ENCODE measurements at places on chromosomes 4 and X. TPM values are rescaled to one million over a fixed set of nuclear protein-coding genes. Genes with fewer than 3 reads are reported as not detected.

The HMGN5 gene
- total RNA-seq = 3.2 TPM

The PGAM4 gene
- total RNA-seq = not detected

The ARHGAP6 gene
- total RNA-seq = not detected

DNA sequence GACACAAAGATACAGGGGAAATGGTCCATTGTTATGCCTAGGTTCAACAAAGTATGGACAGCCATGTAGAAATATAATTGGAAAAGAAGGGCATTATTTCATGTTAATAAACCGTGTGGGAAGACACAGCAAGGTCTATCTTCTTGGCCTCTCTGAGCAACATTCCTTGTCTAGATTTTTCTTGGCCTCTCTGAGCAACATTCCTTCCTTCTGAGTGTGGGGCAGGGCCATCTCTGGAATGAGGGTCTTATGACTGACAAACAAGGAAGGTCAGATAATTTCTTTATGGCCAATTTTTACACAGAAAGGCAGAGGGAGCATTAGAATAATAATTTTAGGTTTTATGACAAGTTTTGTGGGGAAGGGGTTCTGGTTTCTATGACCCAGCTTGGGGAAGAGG is 24.3 kb upstream of the MAOA start:
- no peak for DNase-seq

DNA sequence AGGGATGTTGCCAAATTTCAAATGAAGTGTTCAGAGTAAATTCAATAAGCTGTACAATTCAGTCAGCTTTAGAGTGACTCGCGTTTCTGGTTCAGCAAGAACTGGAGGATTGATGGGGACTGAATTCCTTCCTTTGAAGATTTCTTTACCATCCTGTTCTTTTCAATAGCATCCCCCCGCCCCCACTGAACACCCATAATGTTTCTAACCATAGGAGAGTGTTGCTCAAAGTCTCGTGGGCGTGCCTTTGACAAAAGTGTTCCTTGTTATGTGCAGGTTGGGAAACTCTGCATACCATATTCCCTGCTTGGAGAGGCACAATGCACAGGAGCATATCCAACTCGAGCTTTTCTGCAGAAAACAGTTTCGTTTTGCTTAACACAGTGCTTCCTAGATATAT is 323.5 kb upstream of the CASK start:
- DNase-seq = no peak

The SHROOM3 gene
- not detected for total RNA-seq

DNA sequence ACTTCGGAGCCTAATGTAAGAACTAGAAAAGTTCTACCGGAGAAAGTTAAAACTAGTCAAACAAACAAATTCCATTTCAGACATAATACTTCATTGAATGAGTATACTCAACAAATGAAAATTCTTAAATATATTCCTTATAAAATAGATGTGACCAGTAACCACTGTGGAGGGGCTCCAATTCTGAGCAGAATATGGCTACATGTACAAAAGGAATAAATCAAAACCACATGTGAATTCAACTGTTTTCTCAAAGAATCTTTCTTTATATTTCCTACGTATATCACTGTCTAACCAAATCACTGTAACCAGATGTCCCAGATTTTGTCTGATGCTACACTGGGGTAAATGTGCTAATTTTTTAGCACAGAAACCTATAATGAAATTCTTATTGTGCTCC is 49.0 kb downstream of the HTN1 start:
- DNase-seq = no peak

- DNase-seq = no peak
Observed at GRCh38 chr4:53994382-53995102, 69.9 kb downstream of the CHIC2 start.

DNA sequence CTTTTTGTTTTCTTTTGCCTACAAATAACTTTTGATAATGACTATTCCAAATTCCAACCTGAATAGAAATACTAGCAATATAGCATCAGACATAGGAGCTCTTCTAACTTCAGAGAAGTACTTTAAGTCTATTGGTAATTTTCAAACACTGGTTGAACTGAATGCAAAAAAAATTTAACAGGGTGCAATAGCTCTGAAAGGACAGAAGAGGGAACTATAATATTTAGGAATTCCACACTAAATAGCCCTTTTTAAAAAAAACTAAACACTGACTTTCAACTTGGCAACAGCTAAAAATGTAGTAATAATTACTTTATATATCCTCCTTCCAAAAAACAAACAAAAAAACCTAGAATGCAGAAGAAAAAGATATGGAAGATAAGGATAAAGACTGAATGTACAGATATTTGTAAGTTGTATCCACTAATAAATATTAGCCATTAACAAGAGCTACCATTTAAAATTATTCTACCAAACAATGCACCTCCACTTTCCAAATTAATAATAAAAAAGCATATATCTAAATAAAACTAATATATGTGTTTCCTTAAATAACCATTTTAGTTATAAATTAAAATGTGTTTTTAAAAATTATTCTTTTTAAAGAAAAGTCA is 81.4 kb downstream of the FBXW7 start:
- DNase-seq = no peak

DNA sequence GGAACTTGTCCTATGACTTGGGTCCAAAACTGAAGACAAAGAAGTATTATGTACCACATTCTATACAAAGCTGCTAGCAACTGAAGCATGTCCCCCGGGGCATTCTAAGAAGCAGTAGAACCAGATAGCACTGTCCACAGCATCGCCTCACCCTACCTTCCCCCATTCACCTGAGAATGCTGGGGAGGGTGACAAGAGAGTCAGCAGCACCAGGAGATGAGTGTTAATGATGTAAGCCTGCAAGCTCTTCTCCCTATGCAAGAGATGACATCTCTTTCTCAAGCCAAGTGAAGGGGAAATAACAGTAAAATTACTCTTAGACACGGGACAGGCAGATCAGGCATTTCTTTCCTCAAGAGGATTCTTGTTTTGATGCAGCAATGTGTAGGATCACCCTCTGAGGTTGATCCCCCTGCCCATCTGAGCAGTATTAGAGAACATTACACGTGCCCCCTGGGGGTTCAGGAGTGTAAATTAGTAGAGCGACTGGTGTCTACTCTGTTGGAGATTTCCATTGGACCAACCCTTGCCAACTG is 13.9 kb upstream of the TLR1 start:
- DNase-seq = no peak

DNA sequence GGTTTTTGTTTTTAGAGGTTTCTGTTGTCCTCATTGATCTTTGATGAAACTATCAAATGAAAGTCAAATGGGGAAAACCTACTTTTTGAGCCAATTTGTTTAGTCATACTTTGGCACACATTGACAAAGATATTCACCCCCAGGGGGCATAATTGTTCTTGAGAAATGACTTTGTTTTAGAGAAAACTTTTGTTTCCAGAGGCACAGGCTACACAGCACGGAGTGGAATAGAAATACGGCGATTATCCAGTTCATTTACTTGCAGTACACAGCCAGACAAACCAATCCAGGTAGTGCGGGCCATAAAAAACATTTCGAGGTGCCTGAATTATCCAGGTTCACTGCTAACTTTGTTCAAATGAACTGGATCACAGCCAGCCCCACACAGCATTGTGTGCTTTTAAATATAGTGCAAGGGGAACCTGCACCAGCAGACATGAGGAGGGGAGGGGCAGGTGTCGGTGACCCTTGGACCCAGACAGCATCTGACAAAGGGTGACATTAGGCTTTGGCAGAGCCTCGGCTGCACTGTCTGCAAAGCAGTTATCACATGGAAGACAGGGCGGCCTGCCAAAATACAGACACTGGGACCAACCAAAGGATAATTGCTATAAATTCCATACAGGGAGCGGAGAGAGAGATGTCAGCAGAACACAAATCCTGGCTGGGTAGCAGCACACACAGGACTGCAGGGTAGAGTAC is 179.6 kb upstream of the NOCT start:
- DNase-seq = no peak

DNA sequence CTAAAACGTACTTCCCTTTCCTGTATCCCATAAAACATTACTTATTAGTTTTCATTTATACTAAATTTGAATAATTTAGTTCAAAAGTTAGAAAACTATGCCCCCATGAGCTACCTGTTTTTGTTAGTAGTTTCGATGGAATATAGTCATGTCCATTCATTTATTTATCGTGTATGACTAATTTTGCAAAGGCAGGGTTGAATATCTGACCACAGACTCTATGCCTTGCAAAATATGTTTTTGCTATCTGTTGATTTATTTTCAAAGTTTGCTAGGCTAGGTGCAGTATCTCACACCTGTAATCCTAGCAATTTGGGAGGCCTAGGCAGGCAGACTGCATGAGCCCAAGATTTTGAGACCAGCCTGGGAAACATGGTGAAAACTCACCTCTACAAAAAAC is 78.4 kb downstream of the PDS5A start:
- DNase-seq = no peak

GRCh38 chrX:154784149-154784995 is 20.9 kb downstream of the MPP1 start:
- no peak for DNase-seq

GRCh38 chr4:162804351-162804924 is 362.3 kb downstream of the NAF1 start:
- no peak for DNase-seq

DNA sequence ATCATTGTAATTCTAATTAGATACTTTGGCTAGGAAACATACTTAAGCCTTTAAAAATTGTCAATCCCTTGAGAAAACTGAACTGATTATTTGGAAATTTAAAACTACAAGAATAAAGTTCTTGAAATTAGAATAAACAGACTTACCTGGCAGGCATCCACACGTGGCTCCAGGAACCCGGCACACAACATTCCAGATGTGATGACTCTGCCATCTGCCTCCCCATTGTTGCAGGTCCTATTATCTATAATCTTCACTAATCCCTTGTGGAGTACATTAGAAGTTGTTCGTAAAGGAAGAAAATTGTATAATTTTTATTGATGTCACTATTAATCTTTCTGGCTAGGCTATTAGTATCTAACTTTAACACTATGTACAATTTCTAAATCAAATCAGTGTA is 16.2 kb upstream of the GNRHR start:
- DNase-seq = no peak

DNA sequence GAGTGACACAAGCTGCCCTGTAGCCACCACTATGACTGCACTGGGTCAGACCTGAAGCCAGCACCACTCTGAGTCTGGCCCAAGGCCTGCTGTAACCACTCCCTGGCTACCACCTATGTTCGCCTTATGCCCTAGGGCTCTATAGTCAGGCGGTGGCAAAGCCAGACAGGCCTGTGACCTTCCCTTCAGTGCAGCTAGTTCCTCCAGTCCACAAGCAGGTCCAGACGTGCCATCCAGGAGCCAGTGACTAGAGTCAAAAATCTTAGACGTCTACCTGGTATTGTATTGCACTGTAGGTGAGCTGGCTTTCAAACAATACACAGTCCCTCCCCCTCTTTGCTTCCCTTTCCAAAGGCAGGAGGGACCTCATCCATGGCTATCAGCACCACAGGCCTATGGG is 54.0 kb upstream of the RNF128 start:
- DNase-seq = no peak

DNA sequence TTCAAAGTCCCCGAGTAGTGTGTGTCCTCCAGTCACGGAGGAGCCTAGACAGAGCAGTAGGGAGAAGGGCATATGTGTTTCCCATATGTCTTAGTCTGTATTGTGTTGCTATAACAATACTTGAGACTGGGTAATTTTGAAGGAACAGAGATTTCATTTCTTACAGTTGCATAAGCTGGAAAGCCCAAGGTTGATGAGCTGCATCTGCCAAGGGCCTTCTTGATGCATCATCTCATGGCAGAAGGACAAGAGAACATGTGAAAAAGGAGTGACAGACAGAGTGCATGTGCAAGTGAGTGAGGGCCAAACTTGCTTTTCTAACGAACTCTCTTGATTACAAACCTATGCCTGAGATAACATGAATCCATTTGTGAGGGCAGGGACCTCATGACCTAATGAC is 243.4 kb downstream of the ARHGAP10 start:
- no peak for DNase-seq

DNA sequence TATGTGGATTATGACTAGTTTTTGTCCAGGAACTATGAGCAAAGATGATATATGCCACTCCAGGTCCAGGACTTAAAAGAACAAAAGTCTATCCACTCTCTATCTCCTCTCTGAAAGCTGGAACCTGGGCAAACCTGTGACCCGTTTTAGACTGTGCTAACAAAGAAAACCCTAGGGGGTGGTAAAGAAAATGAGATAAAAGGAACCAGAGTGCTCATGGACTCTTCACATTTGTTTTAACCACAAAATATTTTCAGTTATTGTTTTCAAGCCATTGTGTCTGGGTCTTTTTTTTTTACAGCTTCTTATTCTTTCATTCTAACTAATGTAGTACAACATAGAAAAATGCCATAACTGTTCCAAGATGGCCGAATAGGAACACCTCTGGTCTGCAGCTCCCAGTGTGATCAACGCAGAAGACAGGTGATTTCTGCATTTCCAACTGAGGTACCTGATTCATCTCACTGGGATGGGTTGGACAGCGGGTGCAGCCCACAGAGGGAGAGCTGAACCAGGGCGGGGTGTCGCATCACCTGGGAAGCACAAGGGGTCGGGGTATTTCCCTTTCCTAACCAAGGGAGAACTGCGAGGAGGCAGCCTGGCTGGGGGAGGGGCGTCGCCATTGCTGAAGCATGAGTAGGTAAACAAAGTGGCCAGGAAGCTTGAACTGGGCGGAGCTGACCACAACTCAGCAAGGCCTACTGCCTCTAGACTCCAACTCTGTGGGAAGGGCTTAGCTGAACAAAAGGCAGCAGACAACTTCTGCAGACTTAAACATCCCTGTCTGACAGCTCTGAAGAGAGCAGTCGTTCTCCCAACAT is 45.1 kb downstream of the CHM start:
- DNase-seq = peak; percentile 46

GRCh38 chrX:9738151-9738550 is 27.5 kb downstream of the GPR143 start:
- DNase-seq = no peak

- DNase-seq = no peak
Observed at GRCh38 chrX:45571453-45571852, 370.8 kb upstream of the DIPK2B start.

- no peak for DNase-seq
Observed at GRCh38 chr4:99722725-99723124, 65.1 kb upstream of the C4orf54 start.

All from activated CD4-positive, alpha-beta T cell treated with anti-CD3 and anti-CD28 coated beads, Interleukin-2, amount 10 ng/mL, durations not matched to agents 7 days and 5 days (primary cell).